ENCODE measurements at places on chromosomes 2 and 18. TPM values are rescaled to one million over a fixed set of nuclear protein-coding genes. Genes with fewer than 3 reads are reported as not detected.

GRCh38 chr2:219868635-219869034 is 241.2 kb downstream of the SLC4A3 start:
- DNase-seq, result no peak

The ANKRD36 gene
- 50.3 TPM for total RNA-seq

The STRADB gene
- 17.9 TPM for total RNA-seq

GRCh38 chr2:228048838-228049490 is 132.5 kb downstream of the SPHKAP start:
- no peak for DNase-seq

GRCh38 chr2:195343540-195343939 is 313.5 kb upstream of the SLC39A10 start:
- no peak for DNase-seq

The LOXHD1 gene
- total RNA-seq, result 0.08 TPM

DNA sequence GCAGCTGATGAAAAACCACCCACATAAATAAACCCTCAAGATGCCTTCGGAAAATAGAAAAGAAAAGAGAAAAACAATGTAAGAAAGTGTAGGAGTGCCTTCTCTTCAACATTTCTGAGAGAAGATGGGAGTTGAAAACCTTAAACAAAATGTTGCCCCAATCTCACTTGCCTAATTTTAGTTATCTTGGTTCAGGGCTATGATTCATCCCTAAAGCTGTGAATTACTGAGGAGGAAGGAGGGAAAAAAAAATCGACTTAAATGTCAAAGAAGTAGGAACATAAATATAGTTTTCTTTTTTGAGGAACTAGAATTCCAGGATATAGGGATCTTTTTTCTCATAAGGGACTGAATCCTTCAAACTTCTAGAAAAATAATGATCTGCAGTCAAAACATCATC is 360.3 kb downstream of the TGIF1 start:
- no peak for DNase-seq

The TUBA3D gene
- total RNA-seq, result not detected

- DNase-seq, result no peak
Measured at GRCh38 chr2:226782092-226782713, 17.4 kb downstream of the IRS1 start.

The SLC9A4 gene
- total RNA-seq, result not detected

The KCNK3 gene
- total RNA-seq, result not detected

GRCh38 chr18:45602926-45603325 is 12.3 kb upstream of the SLC14A2 start:
- no peak for DNase-seq

- DNase-seq, result no peak
Measured at GRCh38 chr2:213640738-213641425, 356.6 kb downstream of the SPAG16 start.

DNA sequence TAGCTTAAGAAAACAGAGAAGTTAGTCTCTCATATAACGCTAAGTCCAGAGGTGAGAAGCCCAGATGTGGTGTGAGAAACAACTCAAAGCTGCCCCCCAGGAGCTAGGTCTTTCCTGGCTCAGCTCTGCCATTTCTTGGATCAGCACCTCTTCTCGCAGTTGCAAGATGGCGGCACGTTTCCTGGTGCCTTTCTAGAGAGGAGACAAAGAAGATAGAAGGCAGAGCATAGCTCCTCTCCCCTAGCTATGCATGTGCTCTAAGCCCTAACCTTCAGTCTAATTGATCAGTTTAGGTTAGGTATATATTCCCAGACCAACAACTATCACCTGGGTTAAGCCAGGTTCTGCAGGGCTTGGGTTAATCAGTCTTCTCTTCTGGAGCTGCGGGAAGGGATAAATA is 119.5 kb upstream of the RAB12 start:
- no peak for DNase-seq

DNA sequence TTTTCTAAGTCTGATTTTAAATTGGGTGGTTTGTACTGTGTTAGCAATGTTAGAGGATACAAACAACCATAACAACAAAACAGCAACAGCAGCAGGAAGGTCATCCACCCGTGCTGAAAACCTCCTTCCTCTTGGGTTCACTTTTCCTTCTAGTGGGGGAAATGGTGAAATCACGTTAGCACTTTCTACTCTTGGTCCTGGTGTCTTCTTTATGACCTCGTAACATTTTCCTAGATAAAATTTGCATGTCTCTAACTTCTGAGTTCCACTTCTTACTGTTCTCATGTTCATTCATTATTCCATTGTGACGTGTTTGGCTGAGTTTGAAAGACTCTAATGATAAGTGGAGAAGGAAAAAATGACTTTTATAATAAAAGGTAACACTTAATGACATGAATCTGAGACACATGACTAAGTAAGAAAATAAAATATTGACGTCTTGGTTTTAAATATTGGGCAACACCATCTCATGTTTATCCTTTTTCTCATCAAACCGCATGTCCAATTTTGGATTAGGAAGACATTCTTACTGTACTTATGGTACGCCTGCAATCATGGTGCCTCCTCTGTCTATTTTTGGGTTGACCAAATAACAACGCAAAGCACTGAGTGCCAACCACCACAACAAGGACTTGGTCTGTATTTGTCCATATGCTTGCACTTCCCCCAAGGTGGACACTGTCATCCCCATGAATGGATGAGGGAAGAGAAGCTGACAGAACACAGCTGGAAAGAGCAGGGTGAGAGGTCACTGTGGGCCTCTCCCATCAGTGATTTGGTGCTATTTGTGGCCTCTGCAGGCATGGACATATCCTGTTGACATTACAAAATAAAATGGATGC is 25.7 kb upstream of the IL1R1 start:
- no peak for DNase-seq

GRCh38 chr2:173354073-173354581 is 545 bp upstream of the CDCA7 start:
- no peak for DNase-seq

DNA sequence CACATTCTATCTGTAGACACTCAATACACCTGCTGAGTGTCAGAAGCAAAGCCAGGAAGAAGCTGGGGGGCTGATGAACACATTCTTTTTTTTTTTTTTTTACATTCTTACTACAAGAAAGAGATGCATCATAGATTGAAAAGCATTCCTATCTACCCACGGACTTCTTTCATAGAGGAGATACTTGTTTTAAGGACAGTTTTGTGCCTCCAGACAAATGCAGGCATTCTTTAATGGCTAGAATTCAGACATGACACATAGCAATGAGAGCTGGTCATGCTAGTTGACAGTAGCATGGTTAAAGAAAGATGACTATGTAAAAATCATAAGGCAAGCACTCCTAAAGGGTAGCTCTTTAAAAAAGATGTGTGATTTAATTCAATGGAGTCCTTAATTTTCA is 110.2 kb downstream of the EPHA4 start:
- no peak for DNase-seq

The VSNL1 gene
- not detected for total RNA-seq

DNA sequence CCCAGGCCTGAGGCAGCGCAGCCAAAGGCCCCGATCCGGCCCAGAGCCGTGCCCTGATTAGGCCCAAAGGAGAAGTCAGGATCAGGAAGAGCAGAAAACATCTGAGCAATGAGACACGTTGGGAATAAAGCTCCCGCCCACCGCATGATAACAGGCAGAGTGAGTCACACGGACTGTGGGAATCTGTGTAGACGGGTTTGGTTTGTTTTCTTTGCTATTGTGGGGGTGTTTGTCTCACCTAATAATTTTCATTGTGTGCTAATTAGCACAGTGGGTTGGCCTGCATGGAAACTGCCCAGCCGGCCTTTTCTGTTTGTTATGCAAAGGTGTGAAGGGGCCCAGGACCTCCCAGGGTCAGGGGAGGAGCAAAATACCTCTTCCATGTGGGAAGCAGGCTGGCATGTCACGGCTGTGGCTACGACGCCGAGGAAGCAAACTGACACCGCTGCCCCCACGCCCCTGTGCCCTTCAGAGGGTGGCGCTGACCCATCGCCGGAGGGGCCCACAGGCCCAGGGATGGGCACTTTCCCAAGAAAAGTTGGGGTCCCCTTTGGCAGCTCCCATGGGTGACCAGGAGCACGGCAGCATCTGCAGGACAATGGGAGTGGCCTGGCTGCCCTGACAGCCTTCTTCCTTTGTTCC is 68.4 kb upstream of the CTDP1 start:
- DNase-seq, result no peak

The VWC2L gene
- not detected for total RNA-seq

The CNDP1 gene
- not detected for total RNA-seq

DNA sequence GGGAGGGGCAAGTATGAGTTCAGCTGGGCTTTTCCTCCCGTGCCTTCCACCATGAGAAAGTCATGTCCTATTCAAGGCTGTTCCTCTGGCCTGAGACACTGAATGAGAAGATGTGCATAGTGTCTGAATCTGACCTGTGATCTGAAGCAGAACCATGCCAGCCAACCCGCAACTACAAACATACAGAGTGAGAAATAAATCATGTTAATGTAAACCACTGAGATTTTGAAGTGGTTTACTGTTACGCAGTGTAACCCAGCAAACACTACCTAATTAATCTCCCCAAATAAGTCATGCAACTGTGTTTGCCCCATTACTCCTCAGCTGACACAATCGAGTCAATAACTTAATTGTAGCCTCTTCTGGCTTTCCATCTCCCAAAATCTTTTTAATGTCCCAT is 49.2 kb downstream of the METTL4 start:
- DNase-seq, result no peak

The CFC1 gene
- not detected for total RNA-seq

- no peak for DNase-seq
Measured at GRCh38 chr2:45301307-45302277, 292.3 kb upstream of the SIX2 start.

DNA sequence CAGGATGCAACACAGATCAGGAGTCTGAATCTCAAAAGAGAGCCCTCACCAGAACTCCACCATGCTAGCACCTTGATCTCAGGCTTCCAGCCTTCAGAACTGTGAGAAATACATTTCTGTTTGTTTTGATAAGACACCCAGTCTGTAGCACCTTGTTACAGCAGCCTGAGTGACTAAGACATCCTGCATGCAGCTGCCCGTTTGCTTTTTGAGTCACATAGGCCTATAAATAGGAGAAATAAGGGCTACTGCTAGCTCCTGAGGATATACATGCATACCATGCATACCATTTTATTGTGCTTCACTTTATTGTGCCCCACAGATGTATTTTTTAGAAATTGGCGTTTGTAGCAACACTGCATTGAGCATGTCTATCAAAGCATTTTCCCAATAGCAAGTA is 337.8 kb downstream of the CDH2 start:
- DNase-seq, result no peak

The SPC25 gene
- 0.26 TPM for total RNA-seq

DNA sequence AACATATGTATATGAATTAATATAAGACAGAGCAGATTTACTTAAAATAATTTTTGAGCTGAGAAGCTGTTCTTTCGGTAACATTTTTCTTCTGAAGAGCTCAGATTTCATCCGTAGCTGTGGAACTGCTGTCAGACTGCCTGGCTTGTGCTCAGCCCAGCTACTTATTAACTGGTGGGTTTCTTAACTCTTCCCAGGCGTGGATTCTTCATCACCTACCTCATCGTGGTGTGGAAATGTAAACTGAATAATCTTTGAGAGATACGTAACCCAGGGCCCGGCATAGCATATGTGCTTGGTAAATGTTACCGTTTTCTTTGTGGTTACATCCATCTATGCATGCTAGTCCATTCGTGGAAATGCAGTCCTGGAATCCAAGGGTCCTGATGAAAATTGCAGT is 145.0 kb downstream of the MCFD2 start:
- no peak for DNase-seq

DNA sequence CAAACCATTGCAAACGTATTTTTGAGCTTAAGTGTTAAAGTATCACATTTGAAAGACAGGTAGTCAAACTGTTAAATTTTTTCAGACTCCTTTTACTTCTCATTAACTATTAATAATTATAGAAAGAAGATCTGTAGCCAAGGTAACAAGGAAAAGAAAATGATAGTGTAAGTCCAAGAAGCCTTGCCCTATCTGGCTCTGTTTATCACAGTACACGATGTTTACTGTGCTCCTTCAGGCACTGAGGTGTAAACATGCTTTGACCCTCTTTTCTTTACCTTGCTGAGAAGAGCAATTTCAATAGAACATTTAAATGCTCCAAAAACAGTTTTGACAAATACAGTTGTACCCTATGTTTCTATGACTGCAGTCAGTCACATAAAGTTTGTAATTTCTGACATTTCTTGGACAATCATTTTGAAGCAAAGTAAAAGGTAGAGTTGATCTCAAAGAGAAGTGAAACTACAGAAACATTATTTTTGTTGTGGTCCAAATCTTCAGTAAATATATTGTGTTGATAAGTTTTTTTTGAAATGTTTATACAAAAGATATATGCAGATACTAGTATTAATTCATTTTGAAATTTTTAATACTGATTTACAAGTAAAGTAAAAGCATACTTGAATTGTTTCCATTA is 152.6 kb upstream of the KYNU start:
- no peak for DNase-seq

- DNase-seq, result no peak
Measured at GRCh38 chr2:72871880-72872279, 15.3 kb upstream of the SPR start.

GRCh38 chr2:196759378-196759706 is 40.1 kb downstream of the GTF3C3 start:
- no peak for DNase-seq

The TUBA4A gene
- 144 TPM for total RNA-seq

DNA sequence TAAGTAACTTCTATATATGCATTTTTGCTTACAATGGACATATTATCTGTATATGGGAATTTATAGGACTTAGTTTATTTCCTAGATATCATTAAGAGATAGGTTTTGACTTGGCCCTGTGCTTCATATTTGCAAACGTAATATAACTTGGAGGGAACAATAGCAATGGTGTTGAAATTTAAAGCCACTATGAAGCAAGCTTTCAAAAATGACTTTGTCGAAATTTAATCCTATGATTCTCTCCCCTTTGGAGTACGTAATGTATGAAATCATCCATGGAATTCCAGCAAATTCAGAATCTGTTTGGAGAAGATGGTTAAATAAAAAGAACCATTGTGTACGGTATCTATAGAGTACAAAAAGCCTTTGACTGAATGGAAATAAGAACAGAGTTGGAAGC is 486.3 kb downstream of the ARHGAP15 start:
- no peak for DNase-seq

DNA sequence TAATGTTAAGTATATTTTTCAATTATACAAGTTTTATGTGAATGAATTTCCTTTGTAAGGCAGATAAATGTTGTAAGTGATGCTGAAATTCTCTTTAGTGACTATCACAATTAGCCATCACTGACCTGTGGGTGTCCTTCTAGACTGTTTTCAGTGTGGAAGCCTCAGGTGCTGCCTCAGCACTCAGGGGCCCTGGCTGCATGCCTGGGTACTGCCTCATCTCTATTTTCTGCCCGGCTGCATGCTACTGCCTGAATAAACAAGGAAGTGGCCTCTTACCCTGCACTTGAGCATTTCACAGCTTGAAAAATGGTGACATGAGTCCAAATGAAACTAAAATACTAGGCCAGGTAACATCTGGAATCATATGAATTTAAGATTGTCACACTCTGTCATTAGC is 787.6 kb upstream of the SALL3 start:
- no peak for DNase-seq

The PFN4 gene
- not detected for total RNA-seq

The ZNF396 gene
- total RNA-seq, result 7.3 TPM

- no peak for DNase-seq
Measured at GRCh38 chr2:208573569-208573968, 167.0 kb downstream of the PTH2R start.

- no peak for DNase-seq
Measured at GRCh38 chr2:236250909-236251579, 13.2 kb downstream of the ASB18 start.

- DNase-seq, result no peak
Measured at GRCh38 chr2:160491911-160492371, 1.7 kb downstream of the RBMS1 start.

The BOLL gene
- total RNA-seq, result not detected
